CD14-positive monocyte (primary cell): ENCODE measurements at places on chromosomes 13 and 19. TPM values are rescaled to one million over a fixed set of nuclear protein-coding genes. Genes with fewer than 3 reads are reported as not detected.

- H3K27ac ChIP-seq, result no peak overlapping the region
- no peak for DNase-seq
- peaks cover 6% of the 10 kb centered on the region for H3K27me3 ChIP-seq
- H3K4me3 ChIP-seq, result no peak overlapping the region
- no peaks in the 10 kb centered on the region for H3K36me3 ChIP-seq
Observed at GRCh38 chr19:35087393-35087792, 28.2 kb upstream of the FXYD3 start.

DCLK1 gene
- polyA plus RNA-seq, result not detected

GRCh38 chr19:48497728-48498594 lies 13.7 kb downstream of the LMTK3 start:
- no peaks in the 10 kb centered on the region for H3K36me3 ChIP-seq
- H3K4me1 ChIP-seq, result peaks cover 29% of the 10 kb centered on the region
- H3K27ac ChIP-seq, result no peak overlapping the region
- no peak for DNase-seq
- no peak overlapping the region for H3K4me3 ChIP-seq

RXFP2 gene
- 0.69 TPM for polyA plus RNA-seq

DNA sequence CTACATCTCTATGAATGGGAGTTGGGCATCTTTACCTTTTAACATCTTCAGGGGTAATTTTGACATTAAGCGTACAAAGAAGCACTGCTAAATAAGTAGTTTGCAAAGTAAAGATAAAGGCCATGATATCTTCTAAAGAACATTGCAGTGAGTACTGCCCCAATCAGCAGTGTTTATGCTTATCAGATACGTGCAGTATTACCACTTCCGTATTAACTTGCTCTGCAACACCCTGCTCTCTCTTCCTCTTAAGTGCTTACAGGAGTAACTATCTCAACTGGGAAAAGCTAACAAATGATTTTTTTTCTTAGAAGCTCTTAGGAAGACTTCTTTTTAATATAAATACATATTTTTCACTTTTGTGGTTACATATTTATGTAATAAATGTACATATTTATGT lies 793.7 kb upstream of the SLC10A2 start:
- no peaks in the 10 kb centered on the region for H3K36me3 ChIP-seq
- H3K27me3 ChIP-seq, result no peaks in the 10 kb centered on the region
- no peak overlapping the region for H3K27ac ChIP-seq
- DNase-seq, result no peak

GRCh38 chr13:51500687-51501086 lies 47.9 kb upstream of the INTS6 start:
- no peaks in the 10 kb centered on the region for H3K36me3 ChIP-seq
- no peaks in the 10 kb centered on the region for H3K27me3 ChIP-seq
- H3K4me3 ChIP-seq, result no peak overlapping the region
- H3K4me1 ChIP-seq, result peaks cover 22% of the 10 kb centered on the region
- H3K27ac ChIP-seq, result no peak overlapping the region
- DNase-seq, result no peak
